ENCODE measurements at places on chromosomes 4 and X.

- no peak for DNase-seq
These were observed 103.4 kb upstream of the PDLIM3 start for GRCh38 chr4:185638548-185639301.

- no peak for DNase-seq
These were observed 30.9 kb upstream of the LGI2 start for GRCh38 chr4:25061602-25062001.

- no peak for DNase-seq
These were observed 36.9 kb downstream of the MORC4 start for GRCh38 chrX:106963111-106963510.

DNA sequence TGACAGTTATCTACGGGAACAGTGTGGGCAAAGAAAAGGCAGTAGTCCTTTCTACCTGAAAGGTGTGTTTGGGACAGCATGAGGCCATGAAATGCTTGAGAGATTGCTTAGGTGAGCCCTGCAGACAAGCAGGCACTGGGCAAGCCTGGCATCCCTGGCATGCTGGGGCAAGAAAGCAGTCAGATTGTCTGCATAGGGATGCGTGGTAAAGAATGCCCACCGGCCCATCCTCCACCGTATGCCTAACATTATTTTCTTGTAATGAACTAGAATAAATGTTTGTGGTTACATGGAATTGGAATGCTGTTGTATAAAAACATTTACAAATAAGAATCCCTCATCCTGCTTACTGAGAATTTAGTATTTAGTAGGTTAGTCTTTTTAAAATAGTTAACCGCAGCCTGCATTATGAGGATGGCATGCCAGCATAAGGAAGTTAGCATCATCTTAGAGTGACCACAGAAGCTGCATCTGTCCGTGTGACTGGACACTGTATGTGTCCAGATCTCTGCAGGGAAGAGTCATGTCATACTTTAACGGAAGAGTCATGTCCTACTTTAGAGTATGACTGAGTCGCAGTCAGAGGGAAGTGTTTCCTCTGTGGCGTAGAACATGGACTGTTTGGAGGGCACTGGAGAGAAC is 18.9 kb downstream of the ZBTB49 start:
- no peak for DNase-seq

GRCh38 chr4:173318240-173318639 is 15.9 kb downstream of the HMGB2 start:
- DNase-seq = no peak

- DNase-seq = peak; percentile 21
These were observed 13.8 kb downstream of the GALNT7 start for GRCh38 chr4:173182403-173182802.

DNA sequence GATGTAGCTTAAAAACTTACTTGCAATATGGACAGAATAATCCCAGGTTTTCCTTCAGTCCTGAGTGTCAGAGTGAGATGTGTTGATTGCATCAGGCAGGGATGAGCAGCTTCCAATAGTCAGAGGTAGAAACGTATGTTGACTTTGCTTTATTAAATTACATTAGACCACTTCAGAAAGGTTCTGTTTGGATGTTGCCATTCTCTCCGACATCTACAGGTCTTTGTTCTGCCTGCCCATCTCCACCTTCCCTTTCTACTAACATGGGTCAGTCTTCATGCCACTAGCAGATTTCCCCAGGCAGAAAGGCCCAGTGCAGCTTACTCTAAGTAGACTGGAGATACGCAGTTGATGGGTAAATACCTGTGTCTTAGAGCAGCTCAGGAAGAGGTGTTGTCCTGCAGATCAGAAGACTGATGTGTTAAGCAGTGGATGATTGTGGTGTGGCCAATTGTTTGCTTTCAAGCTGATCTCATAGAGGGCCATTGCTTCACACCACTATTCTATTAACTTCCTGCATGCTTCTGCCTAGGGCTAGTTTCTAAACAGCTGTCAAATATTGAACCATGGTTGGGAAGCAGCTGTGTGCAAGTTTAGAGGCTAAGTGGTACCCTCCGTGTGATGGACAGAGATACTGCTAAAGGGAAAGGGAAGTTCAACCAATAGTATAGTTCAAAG is 1.8 kb downstream of the FRMPD4 start:
- no peak for DNase-seq

- DNase-seq = peak; percentile 71
These were observed at the start of gene TLR3 for GRCh38 chr4:186068581-186069348. Gene TLR3 (plus strand): TSS chr4:186069156. CDS start chr4:186076620, 7,464 bp downstream.

GRCh38 chr4:181225616-181226261 is 1017.5 kb upstream of the TENM3 start:
- DNase-seq = no peak

DNA sequence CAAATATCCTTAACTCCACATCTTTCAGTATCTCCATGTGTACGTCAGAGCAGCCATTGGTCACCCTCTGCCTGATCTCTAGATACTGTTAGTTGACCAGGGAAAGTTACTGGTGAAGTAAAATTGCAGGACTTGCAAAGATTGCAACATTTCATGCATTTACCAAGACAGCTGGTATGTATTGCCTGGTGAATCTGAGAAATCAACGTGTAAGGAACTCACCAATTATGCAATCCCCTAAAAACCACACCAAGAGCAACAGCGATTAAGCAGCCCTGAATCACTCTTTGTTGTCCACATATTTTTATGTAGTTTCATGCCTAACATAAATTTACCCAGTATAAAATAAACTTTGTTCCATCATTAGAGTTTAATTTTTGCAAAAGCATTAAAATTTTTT is 271.2 kb downstream of the NLGN4X start:
- DNase-seq = no peak

DNA sequence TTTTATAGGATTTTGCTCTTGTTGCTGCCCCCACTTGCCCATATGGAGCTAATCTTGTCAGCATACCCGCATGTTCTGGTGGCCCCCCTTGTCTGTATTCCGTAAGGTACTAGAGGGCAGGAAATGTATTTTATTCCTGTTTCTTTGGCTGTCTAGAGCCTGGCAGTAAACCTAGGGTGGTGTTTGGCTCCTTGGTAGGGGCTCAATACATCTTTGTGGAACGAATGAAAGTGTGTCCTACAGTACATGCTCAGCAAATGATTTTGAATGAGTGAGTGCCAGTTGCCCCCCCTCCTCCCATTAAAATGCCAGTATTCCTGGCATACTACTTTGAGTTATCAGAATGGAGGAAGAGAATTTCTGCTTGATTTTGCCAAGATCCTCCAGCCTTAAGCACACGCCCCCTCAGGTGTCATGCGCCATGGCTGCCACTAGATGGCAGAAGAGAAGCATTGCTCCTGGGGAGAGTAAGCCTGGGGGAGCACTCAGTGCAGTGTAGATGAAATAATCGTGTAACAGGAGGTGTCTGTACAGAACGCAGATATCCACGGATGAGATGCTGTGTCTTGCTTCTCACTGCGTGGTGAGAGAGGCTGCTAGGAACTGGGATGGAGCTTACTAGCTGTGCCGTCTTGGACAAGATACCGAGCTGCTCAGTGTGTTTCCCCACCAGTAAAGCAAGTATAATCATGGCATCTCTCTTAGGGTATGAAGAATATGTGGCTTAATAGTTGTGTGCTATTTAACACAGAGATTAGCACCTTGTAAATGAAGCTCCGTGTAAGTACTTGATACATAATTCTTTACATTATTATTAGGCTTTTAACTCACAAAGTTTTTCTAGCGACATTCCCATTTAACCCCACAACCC is 17.2 kb upstream of the RNF212 start:
- peak; percentile 90 for DNase-seq

DNA sequence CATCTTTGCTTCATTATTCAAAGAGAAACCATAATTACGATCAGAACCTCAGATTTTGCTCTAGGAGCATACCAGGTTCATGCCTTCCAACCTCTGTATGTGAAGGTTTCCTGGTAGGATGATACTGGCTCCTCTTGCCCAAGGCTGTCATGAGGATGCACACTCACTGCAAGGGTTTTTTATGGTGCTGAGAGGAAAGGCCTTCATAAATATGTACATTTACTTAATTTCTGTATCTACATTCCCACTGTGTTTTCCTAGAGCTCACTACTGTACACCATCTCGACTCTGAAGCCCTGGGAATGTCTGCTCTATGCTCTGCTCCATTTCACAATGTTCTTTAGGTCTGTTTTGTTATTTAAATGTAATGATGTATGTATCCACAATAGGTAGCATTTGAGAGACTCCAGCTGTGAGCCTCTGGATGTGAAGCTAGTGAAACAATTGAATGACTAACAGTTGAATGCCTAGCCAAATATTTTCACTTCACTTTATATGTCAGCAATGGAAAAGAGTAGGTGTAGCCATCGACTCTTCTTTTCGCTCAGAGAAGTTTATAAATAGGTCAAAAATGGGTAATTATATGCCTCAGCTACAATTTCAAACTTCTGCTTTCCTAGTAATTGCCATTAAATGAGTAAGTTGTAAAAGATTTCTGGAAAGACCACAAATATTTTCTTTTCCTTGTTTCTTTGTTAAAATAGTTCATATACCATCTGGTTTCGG is 228.0 kb downstream of the PALLD start:
- DNase-seq = peak; percentile 79
